ENCODE measurements at places on chromosomes 2 and 18. TPM values are rescaled to one million over a fixed set of nuclear protein-coding genes. Genes with fewer than 3 reads are reported as not detected.

The DHRS9 gene
- total RNA-seq = not detected

The DARS1 gene
- total RNA-seq = 148 TPM

The KCNJ3 gene
- total RNA-seq = not detected

The WNT10A gene
- total RNA-seq = 0.15 TPM

The IL36RN gene
- total RNA-seq = not detected

The FLACC1 gene
- 5.5 TPM for total RNA-seq

The UPP2 gene
- not detected for total RNA-seq

The ZC3H15 gene
- 63.0 TPM for total RNA-seq

The TMEM169 gene
- 2.9 TPM for total RNA-seq

The SLC5A7 gene
- not detected for total RNA-seq

The SCYGR4 gene
- total RNA-seq = not detected

The KATNAL2 gene
- total RNA-seq = 0.60 TPM

The SATB2 gene
- 0.07 TPM for total RNA-seq

The BUB1 gene
- 85.8 TPM for total RNA-seq

The PARD6G gene
- 0.46 TPM for total RNA-seq

The CACNB4 gene
- 0.13 TPM for total RNA-seq

The ZNF514 gene
- total RNA-seq = 20.5 TPM

The STK16 gene
- total RNA-seq = 36.1 TPM

The CAPN13 gene
- not detected for total RNA-seq

The SGPP2 gene
- total RNA-seq = 0.38 TPM

The CHN1 gene
- total RNA-seq = 0.55 TPM

The OTOS gene
- not detected for total RNA-seq

The CD8A gene
- total RNA-seq = 6.5 TPM

The COLEC11 gene
- not detected for total RNA-seq

The INO80C gene
- total RNA-seq = 21.8 TPM

The NOL4 gene
- total RNA-seq = not detected

The SLC19A3 gene
- not detected for total RNA-seq

The PPP4R1 gene
- total RNA-seq = 56.3 TPM

The CPO gene
- total RNA-seq = not detected

The TRIB2 gene
- 157 TPM for total RNA-seq

The ALKAL2 gene
- total RNA-seq = 0.43 TPM

The PDCL3 gene
- total RNA-seq = 39.7 TPM

The TTC27 gene
- total RNA-seq = 13.7 TPM

The DSC2 gene
- total RNA-seq = not detected

The MYO1B gene
- total RNA-seq = 3.0 TPM

The RGPD8 gene
- total RNA-seq = 9.0 TPM

The TGIF1 gene
- total RNA-seq = 14.5 TPM

The CDH19 gene
- not detected for total RNA-seq

The LIPG gene
- 0.39 TPM for total RNA-seq

The BCL2 gene
- total RNA-seq = 156 TPM
